ENCODE measurements at places on chromosomes 2 and 18.

- no peak for DNase-seq
Measured at GRCh38 chr18:48136051-48136826, 205.8 kb upstream of the SMAD2 start.

DNA sequence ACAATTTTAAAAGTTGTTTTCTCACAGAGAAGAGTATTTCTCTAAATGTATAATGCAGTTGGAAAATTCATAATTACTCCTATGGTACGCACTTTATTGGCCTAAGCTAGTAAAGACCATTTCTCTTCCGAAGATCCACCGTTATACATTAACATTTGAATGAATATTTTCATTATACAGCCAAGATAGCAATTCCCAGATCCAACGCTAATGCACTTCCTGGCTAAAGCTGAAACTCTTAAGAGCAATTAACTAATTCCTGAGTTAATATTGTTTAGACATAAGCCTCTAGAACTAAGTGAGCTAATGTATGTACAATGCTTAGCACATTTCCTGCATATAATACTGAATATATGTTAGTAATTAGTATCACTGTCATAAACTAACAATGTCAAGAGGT lies 56.2 kb downstream of the PDK1 start:
- no peak for DNase-seq

- no peak for DNase-seq
Measured at GRCh38 chr2:104465981-104466380, 387.9 kb upstream of the POU3F3 start.

- no peak for DNase-seq
Measured at GRCh38 chr2:239175181-239175580, 225.6 kb downstream of the HDAC4 start.

DNA sequence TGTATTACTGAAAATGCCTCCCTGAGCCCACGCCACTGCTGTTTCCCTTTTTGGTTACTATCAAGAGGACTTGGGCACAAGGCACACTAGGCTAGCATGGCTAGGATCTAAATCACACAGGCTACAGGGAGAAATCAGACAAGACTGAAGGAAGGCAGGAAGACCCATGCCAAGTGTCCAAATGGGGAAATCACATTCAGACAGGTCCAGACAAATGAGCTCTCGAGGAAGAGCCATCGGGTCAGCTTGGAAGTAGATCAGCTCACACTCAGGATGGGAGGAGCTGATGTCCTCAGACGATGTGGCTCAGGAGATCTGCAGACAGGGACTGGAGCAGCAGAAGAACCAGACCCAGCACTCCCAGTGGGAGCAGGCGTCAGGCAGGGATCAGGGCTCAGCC lies 113.2 kb downstream of the COL6A3 start:
- no peak for DNase-seq

- DNase-seq = peak; percentile 26
Measured at GRCh38 chr2:148557844-148558436, 86.6 kb upstream of the EPC2 start.

DNA sequence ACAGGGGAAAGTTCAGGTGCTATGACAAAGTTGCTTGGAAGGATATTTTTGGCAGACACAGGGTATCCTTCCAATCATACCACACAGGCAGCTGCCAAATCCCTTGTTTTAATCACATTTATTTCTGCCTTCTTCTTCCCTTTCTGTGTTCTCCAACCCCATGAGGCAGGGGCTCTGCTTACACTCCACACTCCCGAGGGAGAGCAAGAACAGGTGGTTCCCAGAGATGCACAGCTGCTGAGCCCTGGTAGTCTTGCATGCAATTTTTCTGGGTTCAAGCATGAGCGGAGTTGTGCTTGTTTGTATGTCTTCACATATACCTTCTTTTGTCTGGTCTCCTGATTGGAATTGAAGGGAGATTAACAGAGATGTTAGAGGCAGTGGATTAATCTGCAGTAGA lies 251.7 kb upstream of the ST6GAL2 start:
- no peak for DNase-seq
